ENCODE measurements at places on chromosomes 4 and X.

- no peak for DNase-seq
Measured at GRCh38 chrX:19647731-19648588, 132.7 kb upstream of the MAP3K15 start.

DNA sequence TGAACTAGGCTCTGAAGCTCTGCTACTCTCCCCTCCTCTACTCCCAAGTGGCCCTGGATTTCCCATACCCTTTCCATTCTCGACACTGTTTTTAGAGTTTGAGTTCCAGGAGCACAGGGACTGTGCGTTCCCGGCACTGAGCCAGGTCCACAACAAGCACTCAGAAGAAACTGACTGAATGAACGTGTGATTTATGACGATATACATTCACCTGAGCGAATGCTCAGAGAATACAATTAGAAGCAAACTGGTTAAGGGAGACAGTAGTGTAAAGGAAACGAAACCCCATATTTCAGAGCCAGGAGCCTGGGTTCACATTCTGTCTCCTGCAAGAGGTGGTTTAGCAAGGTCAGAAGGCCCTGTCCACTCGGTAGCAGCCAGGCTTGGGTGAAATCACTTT, 1.4 kb upstream of the KIAA0232 start:
- no peak for DNase-seq

DNA sequence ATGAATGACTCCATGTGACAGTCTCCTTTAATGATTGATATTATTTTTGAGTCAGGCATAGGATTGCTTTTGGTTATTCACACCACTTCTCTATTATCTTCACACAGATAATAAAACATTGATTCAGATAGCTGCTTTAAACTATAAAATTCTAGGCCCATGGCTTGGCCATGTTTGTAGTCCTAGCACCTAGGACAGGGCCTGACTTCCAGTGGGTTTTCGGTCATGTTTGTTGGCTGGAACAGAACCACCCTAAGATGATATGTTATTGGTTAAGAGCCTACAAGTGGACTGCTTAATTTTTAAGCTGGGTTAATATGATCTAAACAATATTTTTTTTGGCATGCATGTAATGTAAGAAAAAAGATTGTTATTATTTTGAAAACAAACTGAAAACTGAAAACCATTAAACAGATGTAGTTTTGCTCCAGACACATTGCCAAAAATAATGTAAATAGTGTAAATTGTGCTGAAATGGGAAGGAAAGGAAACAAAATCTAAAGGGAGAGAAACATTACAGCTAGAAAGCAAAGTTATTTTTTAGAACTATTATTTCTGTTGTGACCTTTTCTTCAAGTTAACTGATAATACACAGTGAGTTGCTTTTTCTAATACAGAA, 98.0 kb downstream of the FRAS1 start:
- no peak for DNase-seq

DNA sequence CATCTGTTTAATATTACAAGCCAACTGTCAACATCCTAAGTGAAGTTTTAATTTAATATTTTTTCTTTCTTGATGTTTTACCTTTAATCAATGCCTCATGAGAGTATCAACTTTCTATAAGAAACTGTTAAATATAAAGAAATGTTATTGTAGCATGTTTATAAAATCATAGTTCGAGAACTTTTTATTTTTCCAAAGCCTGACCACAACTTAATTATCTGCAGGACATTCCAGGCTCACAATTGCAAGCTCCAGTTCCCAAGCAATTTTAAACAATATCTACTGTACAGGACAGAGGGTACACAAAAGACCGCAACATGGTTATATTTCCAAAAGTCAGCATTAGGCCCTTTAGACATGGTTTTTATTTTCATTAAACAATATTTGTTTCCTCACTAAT, 20.1 kb downstream of the STX18 start:
- DNase-seq: no peak

DNA sequence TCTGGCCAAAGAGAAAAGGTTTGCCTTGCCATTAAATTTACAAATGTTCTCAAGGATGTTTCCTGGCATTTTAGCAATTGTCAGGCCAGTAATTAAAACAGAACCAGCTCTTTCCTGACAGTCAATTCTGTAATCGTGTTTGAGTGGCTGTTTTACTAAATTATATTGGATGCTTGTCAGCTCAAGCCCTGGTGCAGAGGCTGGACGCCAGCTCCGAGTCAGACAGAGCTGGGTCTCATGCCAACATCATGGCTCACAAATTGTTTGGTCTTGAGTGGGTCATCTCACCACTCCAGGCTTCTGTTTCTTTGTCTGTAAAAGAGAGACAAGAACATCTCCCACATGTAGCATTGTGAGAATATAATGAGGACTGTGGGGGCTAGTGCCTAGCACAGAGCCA, 190.3 kb upstream of the PSAPL1 start:
- no peak for DNase-seq

GRCh38 chrX:100650841-100651240, 6.8 kb downstream of the SRPX2 start:
- no peak for DNase-seq

Measured in H1 (cell line).